Purkinje cell (primary cell): ENCODE measurements at places on chromosomes 13 and 19. TPM values are rescaled to one million over a fixed set of nuclear protein-coding genes. Genes with fewer than 3 reads are reported as not detected.

Gene FAM216B
- polyA plus RNA-seq: not detected in 2 replicates

Gene ATP4A
- polyA plus RNA-seq: not detected in 2 replicates

Gene SHISA7
- polyA plus RNA-seq: 0.62 TPM in 1 of 2 replicates, not detected in the other

Gene PSG11
- not detected in 2 replicates for polyA plus RNA-seq

Gene POSTN
- 3.1 TPM in 1 of 2 replicates, not detected in the other for polyA plus RNA-seq

Gene FXYD3
- 0.67 and 3.5 TPM in 2 replicates for polyA plus RNA-seq

Gene AKAP11
- 34.7 and 46.6 TPM in 2 replicates for polyA plus RNA-seq

Gene KLK3
- not detected in 2 replicates for polyA plus RNA-seq

Gene COL5A3
- 0.52 and 0.60 TPM in 2 replicates for polyA plus RNA-seq

Gene ELSPBP1
- polyA plus RNA-seq: not detected in 2 replicates

Gene FFAR2
- not detected in 2 replicates for polyA plus RNA-seq

Gene FFAR3
- polyA plus RNA-seq: not detected in 2 replicates

Gene DENND1C
- polyA plus RNA-seq: not detected in 2 replicates
